ENCODE measurements at places on chromosomes 3 and 15. TPM values are rescaled to one million over a fixed set of nuclear protein-coding genes. Genes with fewer than 3 reads are reported as not detected.

DNA sequence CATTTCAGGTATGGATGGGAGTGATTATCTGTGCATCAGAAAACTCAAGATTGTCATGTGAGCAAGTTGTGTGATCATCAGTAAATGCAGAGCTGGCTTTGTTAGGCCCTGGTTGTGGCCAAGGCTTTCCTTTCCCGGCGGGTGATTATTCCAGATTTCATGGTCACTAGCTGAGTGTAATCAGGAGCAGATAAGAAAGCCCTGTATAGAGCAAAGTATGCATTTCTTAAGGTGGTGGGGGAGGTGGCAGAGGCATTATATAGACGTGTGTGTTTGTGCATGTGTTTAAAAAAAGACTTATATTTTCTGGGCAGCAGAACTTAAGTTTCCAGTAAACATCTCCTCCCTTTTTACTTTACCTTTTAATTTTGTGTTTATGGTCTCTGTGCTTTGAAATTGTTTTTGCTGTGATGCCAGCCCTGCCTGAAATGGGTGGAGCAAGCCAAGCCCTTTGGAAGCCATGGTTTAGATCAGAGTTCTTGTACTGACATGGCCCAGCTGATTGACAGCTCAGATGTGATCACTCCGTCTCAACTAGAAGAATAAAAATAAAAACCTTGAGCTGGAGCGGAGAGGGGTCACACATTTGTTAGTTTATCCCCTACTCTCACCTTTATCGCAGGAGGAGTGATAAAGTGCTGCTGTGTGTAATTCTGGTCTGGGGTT lies 22.2 kb downstream of the SMAD3 start:
- DNase-seq = no peak

The ONECUT1 gene
- 0.18 TPM for total RNA-seq

The RASSF1 gene
- total RNA-seq = 17.4 TPM

The ITPKA gene
- 6.3 TPM for total RNA-seq

DNA sequence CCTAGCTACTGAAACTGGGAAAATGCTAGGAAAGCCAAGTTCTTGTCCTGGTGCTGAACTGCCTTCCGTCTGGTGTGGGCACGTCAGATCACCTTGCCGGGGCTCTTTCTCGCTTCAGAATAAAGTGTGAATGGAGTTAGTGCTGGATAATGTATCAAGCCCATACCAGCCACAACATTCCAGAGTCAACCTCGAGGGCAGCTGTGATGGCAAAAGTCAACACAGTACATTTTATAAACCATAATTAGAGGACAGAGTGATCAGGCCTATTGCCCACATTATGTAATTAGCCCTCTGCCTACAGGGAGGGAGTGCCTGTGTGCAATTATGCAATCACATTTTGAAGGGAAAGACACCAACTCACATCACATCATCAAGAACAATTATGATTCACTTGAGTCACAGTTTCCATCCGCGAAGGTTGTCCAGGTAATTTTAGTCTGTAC lies 165.2 kb downstream of the RORA start:
- DNase-seq = no peak
